ENCODE measurements at places on chromosomes 11 and 22.

GRCh38 chr22:24401931-24402367 lies 25.4 kb upstream of the ADORA2A start:
- DNase-seq = no peak

- DNase-seq = no peak
Measured at GRCh38 chr11:100712583-100712982, 25.5 kb downstream of the ARHGAP42 start.

DNA sequence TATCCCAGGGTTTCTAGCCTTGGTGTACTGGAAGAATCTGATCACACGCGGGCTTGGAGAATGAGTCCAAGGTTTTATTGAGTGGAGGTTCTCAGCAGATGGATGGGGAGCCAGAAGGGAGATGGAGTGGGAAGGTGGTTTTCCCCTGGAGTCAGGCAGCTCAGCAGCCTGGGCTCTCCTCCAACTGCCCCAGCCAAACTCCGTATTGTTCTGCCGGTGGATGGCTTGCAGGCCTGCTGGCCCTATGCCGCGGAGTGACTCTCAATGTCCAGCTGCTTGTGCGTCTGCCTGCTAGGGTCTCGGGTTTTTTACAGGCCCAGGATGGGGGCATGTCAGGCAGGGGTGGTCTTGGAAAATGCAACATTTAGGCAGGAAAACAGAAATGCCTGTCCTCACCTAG lies 162.4 kb upstream of the LMO1 start:
- no peak for DNase-seq

DNA sequence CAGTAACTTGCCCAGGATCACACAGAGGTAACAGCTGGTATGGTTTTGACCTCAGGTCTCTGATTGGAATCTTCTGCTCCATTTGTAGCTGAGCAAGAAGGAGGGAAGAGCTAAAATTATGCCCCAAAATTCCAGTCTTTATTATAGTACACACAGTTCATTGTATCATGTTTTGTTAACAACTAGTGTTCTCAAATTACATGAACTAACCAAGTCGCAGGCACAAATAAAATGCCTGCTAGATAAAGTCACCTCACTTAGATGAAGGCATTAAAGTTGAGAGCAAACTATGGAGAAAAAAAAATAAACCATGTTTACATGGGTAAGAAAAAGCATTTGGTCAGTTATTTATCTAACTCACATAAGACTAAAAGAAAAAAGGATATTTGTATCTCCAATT lies 58.8 kb downstream of the PDGFD start:
- no peak for DNase-seq

GRCh38 chr11:110565357-110566336 lies 135.9 kb downstream of the FDX1 start:
- no peak for DNase-seq

GRCh38 chr22:24836282-24836681 lies 30.3 kb downstream of the SGSM1 start:
- DNase-seq = no peak

DNA sequence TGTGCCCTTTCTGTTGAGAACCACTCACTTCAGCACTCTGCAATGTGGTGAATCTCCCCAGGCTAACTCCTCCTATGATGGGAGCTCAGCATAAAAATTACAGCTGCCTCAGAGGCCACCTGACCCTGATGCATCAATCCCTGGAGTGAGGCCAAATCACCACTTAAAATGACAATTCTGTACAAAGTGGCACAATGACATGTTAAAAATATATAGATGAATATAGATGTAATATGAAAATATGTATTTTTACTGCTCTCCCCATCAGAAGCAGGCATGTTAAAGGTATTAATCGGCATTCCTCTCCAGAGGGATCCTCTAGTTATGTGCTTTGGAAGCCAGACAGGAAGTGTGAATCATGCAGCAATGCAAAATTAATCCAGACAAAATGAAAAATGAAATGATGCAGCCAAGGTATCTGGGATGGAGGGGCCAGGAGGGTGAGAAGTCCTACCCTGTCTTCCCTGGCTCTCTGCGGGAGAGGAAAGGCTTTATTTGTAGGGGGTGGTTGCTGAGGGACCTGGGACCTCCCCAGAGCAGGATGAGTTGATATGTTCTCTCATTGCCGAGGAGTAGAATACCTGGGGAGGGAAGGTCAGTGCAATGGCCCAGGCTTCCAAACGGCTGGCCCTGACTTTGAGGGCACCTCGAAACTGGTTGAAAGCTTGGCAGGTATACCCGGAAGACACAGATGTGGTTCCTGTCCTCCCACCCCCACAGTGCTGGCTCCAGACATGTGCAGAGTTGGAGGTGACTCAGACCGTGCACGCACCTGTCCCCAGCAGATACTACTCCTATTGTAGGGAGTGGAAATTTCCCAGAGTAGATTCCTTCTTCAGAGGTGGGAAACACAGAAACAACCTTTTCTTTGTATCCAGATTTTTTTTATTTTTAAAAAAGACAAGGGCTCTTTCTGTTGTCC lies 347.9 kb upstream of the NCAM1 start:
- DNase-seq = peak; percentile 79

DNA sequence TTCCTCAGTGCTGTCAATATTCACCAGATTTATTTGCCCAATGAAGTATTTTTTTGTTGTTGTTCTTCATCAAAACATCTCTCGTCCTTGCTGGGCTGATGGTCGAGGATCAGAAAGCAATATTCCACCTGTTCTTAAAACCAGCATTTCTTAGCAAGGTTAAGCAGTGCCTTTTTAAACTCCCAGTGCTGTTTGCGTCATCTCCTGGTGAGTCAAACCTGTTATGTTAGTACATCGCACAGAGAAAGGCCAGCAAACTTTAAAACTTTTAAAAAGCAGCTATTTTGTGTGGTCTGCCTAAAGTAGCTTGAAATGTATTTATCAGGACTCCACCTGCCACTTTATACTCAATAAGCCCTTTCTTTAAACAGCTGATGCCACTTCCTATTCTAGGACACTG lies 802.0 kb downstream of the KCNA4 start:
- DNase-seq = no peak

DNA sequence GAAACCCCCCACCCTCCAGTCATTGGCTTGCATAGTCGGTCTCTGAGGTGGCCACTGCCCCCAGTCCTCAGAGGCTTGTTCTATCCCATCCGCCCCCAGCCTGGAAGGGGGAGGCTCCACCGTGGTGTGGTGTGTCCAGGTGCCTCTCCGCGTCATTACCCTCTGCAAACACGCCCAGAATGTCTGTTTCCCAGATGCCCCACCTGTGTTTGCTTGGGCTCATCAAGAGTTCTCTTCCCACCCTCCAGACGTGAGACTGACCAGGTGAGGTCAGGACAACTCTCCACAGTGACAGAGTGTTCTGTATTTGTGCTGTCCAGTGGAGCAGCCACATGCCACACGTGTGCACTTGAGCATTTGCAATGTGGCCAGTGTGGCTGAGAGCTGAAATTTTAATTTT lies 24.9 kb downstream of the LRRC10B start:
- DNase-seq = no peak

DNA sequence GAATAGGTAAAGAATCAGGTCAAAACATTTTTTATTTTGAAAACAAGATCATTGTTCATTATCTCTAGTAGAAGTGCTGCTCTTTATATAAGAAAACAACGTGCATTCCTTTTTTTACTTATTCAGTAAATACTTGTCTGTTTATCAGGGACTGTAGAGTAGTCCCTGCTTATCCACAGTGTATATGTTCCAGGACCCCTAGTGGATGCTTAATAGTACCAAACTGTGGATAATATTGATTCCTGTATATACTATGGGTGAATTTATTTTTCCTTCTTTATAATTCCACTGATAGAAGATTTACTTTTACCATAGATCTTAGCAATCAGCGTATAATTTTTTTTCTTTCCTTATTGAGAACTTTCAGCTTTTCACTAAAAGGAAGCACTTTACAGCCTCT lies 32.6 kb downstream of the CEP295 start:
- DNase-seq = no peak

- DNase-seq = no peak
Measured at GRCh38 chr11:97432926-97433325, 1043.1 kb downstream of the JRKL start.

- peak; percentile 94 for DNase-seq
Measured at GRCh38 chr11:66981976-66982578, 7.0 kb downstream of the C11orf86 start.

- no peak for DNase-seq
Measured at GRCh38 chr11:87778357-87778756, 396.9 kb downstream of the RAB38 start.

DNA sequence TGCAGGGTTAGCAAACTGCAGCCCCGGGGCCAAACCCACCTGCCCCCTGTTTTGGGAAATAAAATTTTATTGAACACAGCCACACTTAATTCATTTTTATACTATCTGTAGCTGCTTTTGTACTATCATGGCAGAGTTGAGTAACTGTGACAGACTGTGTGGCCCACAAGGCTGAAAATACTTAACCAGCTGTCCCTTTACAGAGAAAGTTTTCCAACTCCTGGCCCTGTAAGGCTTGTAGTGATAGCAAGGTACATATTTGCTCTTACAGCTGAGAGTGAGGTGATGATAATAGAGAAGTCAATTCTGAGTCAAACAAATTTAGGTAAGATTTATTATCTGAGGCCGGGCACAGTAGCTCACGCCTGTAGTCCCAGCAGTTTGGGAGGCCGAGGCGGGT lies 87.4 kb upstream of the SLC6A5 start:
- DNase-seq = no peak

GRCh38 chr22:42340829-42341383 lies 70.5 kb upstream of the TCF20 start:
- no peak for DNase-seq

DNA sequence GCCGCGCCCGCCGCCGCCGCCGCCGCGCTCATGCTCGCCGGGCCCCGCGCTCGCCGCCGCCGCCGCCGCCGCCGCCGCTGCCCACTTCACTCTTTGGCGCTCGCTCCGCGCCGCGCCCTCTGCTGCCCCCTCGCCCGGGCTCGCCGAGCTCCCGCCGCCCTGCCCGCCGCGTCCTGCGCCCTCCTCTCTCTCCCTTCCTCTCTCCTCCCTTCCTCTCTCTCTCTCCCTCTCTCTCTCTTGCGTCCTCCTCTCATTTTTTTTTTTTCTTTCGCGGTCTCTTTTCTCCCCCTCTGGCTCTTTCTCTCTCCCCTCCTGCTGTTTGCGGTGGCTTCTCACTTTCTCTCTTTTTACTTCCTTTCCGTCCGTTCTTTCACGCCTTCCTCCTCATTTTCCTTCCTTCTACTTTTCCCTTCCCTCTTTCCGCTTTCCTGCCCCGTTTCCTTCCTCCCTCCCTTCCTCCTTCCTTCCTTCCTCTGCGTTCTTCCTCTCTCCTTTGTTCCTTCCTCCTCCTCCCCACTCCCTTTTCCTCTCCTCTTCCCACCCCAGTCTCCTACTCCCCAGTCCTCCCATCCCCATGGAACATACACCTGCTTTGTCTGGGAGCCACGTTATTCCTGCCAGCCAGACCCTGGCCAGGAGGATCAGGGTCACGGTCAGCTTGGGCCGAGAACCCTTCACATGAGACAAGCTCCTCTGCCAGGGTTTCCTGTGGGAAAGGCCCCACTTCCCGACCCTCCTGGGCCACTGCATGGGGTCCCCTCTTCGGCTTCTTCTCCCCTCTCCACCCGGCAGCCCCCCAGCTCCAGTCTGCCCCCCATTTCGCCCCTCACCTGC lies 19.3 kb upstream of the SHISAL1 start:
- no peak for DNase-seq

- no peak for DNase-seq
Measured at GRCh38 chr11:85774256-85775101, 36.5 kb downstream of the SYTL2 start.

DNA sequence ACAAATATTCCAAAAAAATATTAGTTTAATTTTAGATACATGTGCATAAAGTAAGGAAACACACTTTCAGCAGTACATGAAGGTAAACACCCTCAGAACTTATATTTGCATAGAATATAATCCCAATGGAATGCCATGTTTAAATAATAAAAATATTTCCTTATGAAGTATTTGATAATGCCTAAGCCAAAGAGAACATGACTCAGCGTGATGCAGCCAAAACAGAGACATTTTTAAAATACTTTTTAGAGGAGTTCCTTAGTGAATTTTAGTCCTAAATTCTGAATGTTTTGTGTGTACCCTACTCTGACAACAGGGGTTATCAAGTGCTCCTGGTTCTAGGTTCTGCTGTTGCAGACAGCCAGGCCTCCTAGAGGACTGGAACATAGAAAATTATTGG lies 39.1 kb upstream of the POU2AF2 start:
- no peak for DNase-seq

DNA sequence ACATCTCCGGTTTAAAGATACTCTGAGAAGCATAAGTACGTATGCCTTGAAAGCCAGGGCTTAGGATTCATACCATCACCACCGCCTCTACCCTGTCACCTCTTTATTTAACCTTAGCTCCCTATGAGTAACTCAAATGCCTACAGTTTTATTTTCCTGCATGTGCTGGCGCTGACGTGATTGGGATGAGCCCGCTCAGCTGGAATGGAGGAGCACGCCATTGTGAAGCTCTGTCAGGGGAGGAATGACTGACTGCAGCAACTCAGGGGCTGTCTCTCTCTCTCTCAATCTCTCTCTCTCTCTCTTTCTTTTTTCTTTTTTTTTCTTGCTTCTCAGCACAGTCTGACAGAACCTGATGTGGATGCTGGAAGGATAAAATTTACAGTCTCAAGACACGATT lies 12.4 kb downstream of the CAVIN3 start:
- no peak for DNase-seq

All from RWPE2 (cell line).